AG09309 (cell line): ENCODE measurements at places on chromosomes 4 and X.

DNA sequence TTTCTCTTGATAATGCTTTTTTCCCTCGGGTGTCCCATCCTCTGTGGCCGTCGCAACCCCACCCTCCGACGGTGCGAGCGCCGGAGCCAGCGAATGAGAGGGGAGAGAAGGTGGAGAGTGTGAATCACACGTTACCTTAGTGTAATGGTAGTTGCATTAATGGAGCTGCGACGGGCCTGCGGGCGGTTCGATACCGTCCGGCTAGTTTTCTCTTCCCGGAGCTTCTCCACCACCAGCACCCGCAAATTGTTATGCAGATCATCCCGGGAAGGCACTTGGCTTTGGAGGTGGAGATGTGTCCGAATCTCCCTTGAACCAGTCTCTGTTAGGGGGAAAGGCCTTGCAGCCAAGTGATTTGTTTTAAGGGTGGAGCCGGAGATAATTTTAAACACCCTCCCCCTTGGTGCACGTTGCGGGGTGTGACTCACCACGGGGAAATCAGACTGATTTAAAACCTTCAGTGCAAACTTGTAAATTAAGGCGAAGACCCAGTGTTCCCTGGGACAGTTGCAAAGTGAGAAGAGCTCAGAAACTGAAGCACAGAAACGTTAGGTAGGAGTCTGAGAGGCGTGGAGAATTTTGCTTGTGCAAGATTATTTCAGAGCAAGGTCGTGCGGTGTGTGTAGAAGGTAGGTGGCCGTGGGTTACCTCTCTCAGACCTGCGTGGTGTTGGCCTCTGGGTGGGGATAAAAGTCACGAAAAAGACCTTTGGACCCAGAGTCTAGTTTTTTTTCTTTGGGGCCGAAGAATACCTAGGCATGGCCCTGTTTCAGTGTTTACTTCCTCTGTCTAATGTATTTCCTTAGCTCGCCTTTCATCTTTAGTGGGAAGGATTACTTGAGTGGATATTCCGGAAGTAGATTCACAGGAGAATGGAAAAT is 1.3 kb downstream of the AFF1 start:
- DNase-seq = no peak

DNA sequence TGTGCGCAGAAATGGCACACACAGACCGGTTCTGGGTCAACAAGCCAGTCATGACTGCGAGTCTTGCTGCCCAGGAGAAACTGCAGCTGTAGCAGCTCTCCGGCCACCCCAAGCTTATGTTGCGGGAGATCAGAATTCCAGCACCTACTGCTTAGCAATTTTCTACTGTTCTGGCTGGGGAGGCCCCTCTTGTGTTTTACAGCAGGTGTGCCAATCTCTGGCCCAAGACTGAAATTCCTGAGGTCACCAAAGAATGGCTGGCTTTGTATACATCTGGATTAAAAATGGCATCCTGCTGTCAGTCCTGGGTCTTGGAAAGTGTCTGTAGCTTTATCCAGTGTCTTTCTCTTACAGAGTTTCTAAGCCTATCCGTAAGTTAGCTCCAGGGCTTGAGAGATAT is 68.9 kb upstream of the TRAM1L1 start:
- DNase-seq = no peak

DNA sequence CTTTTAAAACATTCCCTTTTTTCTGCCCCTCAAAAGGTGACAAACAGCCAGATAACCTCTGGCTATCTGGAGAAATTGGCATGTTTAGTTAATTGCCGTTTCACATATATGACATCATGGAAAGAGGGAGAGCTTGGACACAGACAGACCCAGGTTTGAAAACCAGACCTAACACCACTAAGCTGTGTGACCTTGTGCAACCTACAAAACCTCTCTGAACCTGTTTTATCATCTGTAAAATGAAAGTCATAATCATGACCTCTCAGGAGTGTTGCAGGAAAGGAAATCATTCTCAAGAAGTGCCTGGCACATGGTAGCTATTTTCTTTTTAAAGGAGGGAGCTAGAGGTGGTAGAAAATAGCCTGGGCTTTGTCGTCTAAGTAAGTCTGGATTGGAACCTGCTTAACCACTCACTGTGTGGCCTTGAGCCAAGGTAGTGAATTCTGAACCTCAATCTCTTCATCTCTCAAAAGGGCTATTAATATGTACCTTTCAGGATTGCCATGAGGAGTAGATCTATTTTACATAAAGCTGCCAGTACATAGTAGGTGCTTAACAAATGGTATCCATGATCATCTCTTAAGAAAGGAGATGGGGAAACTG is 363.5 kb downstream of the BCOR start:
- DNase-seq = no peak

- no peak for DNase-seq
Measured at GRCh38 chr4:105236202-105236915, 89.7 kb downstream of the TET2 start.

DNA sequence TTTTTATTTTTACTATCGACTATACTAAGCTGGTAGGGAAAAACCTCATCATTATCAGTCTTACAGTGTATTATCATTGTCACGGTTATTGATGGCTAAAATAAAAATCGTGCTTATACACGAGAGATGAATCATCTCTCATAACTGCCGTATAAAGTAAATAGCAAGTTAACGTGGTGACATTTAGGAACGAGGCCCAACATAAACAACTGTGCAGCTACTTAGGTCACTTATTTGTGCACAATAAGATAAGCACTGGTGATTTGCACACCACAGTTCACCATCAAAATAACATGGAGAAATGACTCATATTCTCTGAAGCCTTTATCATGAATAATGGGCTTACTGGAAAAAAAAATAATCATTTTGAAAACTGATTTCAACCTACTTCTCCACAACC is 482.0 kb upstream of the TENM3 start:
- DNase-seq = no peak

DNA sequence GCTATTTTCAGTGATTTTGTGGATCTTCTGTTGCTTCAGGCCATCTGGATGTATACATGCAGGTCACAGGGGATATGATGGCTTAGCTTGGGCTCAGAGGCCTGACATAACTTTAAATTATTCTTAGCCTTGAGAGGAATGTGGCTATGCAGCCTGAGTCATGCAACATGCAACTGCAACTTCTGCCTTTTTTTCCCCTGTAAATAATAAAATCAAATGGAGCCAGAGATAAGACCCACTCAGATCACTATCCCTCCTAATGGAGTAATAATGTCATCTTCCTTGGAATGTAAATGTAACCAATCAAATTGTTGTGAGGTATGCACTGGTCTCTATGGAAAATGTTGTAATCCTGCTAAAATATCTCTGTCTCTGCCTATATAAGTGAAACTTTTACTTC is 54.9 kb downstream of the MAGEB17 start:
- peak; percentile 10 for DNase-seq

DNA sequence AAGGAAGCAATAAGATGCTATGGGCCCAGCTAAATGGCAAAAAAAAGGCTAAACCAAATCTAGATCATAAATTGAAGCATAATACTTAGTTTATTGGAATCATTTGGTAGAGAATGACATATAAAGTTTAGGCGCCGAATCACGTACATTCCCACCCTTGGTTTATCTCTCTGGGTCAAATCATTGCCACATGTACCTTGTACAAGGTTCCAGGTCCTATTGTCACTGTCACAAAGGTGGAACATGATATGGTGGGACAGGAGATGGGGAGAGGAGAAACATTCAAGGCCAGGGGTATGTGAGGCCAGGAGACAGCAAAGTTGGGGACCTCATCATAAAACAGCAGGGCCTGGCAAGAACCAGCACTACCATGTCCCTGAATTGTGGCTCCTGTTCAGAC is 13.4 kb downstream of the MAML3 start:
- DNase-seq = no peak

- no peak for DNase-seq
Measured at GRCh38 chrX:120575379-120576114, 14.8 kb upstream of the CUL4B start.

DNA sequence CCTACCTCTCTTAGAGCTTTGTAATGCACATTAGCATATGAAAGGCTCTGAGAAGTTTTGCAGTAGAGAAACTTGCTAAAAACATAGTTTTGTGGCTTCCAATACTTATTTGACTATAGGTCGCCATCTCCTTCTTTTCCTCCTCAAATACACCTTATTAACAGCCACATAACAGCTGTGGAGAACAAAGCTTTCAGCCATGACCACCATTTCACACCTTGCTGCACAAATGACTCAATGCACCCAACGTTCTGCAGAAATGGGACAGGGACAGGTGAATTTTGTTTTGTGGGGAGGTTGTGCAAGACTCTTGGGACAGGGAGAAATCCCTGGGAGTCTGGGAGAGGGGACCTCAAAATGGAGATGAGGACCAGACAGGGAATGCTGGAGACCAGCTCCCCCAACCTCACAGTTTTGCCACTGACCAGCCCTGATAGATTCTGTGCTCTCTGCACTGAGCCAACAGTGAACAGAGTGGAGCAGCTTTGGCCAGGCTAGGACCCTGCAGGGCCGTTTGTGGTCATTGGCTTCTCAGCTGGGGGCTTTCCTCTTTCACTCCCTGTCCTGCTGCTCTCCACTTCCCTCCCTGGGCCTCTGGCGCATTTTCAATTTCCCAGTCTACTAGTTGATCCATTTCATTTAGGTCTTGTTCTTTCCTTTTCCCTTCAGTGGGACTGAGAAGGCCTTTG is 16.6 kb downstream of the FRMPD3 start:
- DNase-seq = no peak

DNA sequence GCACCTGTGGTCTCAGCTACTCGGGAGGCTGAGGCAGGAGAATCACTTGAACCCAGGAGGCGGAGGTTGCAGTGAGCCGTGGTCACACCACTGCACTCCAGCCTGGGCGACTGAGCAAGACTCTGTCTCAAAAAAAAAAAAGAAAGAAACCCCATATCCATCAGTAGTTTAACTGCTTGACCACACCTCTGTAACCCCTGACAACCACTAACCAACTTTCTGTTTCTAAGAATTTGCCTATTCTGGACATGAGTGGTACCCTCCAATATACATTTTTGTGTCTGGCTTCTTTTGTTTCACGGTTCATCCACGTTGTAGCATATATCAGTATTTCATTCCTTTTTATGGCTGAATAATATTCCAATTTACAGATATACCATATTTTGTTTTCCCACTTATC is 9.1 kb downstream of the PPAT start:
- DNase-seq = no peak

DNA sequence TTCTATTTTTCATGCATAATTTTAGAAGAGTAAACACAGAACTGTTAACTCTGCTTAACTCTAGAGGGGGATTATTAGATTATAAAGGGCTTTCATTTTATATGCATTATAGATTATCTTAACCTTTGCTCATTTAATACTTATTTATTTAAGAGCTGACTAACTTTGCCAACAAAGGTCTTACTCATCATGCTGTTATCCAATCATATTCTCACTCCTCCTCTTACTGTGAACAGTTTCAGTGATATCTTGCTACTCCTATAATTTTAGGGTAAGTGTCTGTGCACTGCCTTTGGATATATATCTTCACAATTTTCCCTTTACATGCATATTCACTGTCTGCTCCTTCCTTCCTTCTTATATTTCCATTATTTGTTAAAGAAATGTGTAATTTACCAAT is 1814.9 kb downstream of the STIM2 start:
- no peak for DNase-seq

- no peak for DNase-seq
Measured at GRCh38 chrX:63679432-63679831, 105.6 kb downstream of the ARHGEF9 start.

GRCh38 chr4:114688059-114688458 is 89.5 kb downstream of the UGT8 start:
- no peak for DNase-seq

DNA sequence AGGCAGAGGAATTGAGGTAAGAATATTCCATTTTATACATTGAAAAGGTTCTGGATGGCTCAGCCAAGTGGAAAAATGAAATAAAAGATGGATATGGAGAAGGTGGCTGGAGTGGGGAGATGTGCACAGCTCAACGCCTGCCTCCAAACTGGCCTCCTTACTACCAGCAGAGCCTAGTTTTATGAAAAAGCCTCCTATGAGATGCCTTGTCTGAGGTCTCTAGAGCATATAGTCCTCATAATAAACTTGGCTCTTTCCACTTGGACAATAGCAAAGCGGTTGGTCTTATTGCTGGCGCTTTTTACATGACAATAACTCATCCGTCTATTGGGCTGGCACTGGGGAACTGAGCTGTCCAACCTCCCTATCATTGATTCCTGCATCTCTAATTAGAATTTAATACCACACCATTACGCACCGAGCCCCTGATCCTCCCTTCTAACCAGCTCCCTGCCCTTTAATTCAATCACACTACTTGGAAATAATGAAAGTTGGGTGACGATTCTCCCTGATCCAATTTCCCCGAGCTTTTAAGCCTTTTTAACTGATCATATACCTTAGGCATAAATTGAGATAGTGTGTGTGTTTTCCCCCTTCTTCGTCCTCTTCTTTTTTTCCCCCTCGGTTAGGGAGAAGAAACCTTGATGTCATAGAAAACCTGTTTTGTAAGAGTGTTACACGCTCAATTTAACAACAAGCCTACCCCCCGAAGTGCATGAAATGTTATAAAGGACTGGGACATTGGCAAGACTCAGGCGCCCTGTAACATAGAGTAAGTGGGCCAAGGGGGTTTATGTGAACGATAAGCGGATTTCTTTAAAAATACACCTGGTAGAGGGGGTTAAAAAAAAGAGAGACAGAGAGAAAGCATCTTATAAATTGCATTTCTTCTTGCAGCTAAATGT is at the start of gene PHOX2B:
Gene PHOX2B, minus strand, starts transcription at position 155 of the 905 bp plus-strand sequence. Its CDS starts 115 bp downstream, at position 40.
- no peak for DNase-seq
